RPMI7951 (cell line): ENCODE measurements at places on chromosomes 7 and 10.

- no peak for DNase-seq
These were observed 32.8 kb upstream of the NUB1 start for GRCh38 chr7:151308791-151309190.

GRCh38 chr7:8303904-8304528 lies 42.0 kb upstream of the ICA1 start:
- no peak for DNase-seq

- DNase-seq = peak; percentile 89
These were observed 16.8 kb downstream of the TRIM8 start for GRCh38 chr10:102660888-102661657.

- peak; percentile 95 for DNase-seq
These were observed 78.5 kb downstream of the OAT start for GRCh38 chr10:124340033-124340760.

DNA sequence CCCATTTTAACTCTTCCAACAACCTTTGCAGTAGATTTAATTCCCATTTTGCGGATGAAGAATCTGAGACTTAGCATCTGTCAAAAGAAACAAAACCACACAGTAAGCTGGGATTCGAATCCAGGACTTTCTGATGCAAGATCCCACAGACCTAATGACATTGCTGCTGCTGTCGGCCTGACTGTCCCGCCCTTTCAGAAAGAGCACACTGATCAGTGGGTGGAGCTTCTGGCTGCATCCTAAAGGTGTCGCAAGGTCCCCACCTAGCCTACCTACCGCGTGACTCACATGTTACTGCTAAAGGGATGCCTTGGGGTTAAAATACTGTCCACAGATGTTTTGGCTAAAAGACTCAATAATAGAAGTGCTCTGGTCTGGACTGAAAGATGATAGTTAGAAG lies 134.7 kb downstream of the EMX2 start:
- no peak for DNase-seq

DNA sequence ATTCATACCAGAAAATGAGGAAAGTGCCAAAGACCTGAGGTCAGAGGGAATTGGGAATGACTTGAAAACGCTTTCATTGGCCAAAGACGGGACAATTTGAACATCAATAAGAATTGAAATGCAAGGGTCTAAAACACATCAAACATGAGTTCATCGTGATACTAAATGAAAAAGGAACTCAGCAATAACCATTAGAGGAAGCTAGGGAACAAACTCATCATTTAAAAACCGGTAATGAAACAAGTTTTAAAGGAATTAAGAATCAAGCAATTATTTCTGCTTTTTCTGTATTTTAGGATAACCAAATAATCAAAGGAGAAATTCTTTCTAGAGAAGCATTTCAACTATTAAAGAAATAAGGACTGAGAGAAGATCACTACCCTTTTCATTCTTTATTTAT lies 303.1 kb downstream of the ARHGAP12 start:
- no peak for DNase-seq
